ENCODE measurements at places on chromosomes 5 and 9. TPM values are rescaled to one million over a fixed set of nuclear protein-coding genes. Genes with fewer than 3 reads are reported as not detected.

The SMAD5 gene
- 63.7 TPM for polyA plus RNA-seq

The PKN3 gene
- 6.9 TPM for polyA plus RNA-seq

The RAB3C gene
- 3.2 TPM for polyA plus RNA-seq

The FGF10 gene
- 7.8 TPM for polyA plus RNA-seq

The FUT7 gene
- not detected for polyA plus RNA-seq

GRCh38 chr9:93369686-93370085 is 81.8 kb upstream of the FAM120A start:
- DNase-seq, result no peak

- DNase-seq, result no peak
These were observed 17.8 kb upstream of the DPM2 start for GRCh38 chr9:127955294-127956015.

- no peak for DNase-seq
These were observed 48.7 kb upstream of the PSD2 start for GRCh38 chr5:139746691-139747582.

- DNase-seq, result no peak
These were observed 52.2 kb downstream of the DROSHA start for GRCh38 chr5:31479706-31480105.

GRCh38 chr9:72960446-72960845 is 7.6 kb upstream of the ALDH1A1 start:
- DNase-seq, result no peak

DNA sequence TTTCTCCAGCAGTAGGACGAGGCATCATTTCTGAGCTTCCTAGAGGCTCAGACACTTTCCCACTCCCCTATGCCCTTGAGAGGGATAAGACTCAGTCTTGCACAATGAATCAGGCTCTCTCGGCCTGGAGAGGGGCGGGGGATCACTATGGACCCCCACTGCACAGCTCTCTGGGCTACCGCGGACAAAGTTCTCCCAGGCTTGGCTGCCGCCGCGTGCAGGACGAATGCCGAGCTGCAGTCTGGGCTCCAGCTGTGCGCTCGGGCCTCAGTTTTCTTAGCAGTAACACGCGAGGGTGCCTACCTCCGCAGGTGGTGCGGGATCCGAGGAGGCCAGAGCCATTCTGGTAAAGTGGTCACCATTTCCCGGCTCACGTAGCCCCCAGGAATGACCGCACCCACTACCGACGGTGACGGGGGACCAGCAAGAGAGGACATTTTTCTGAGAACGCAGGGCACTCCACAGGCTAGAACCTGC is 3.4 kb upstream of the MYORG start:
- no peak for DNase-seq

DNA sequence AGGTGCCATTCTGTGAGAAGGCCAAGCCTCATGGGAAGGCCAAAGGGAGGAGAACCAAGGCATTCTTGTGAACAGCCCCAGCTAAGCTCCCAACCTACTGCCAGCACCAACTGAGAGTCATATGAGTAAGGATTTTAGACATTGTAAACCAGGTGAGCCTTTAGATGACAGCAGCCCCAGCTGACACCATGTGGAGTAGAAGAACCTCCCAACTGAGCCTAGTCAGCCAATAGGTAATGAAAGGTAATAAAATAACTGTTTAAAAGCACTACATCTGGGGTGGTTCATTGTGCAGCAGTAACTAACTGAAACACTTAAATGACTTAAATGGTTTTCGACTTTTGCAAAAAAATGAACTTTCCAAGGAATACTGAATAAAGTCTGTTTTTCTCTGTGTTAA is 172.6 kb upstream of the KIF2A start:
- no peak for DNase-seq

- DNase-seq, result no peak
These were observed 759 bp downstream of the GEMIN5 start for GRCh38 chr5:154937186-154937717.

GRCh38 chr9:22097707-22098106 is 88.6 kb upstream of the CDKN2B start:
- no peak for DNase-seq

DNA sequence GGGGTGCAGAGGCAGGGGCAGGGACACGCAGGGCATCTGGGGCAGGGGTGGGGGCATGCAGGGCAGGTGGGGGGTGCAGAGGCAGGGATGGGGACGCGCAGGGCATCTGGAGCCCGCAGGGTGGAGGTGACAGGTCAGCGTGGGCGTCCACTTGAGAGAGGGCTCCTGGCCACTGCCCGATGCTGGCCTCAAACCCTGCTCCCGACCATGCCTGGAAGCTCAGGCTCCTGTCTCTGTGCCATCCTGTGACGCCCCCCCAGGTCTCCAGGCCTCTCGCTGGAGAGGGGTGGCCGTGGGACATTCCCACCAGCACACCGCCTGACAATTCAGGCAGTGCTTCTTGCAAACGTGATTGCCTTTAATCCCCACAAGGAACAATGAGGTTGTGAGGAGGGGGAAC is 33.0 kb downstream of the ZDHHC11B start:
- no peak for DNase-seq

GRCh38 chr5:175444905-175445456 is 999 bp upstream of the DRD1 start:
- no peak for DNase-seq

GRCh38 chr5:170757182-170757601 is 26.3 kb upstream of the GABRP start:
- no peak for DNase-seq

- no peak for DNase-seq
These were observed 166.6 kb downstream of the FSTL4 start for GRCh38 chr5:133445744-133446143.

DNA sequence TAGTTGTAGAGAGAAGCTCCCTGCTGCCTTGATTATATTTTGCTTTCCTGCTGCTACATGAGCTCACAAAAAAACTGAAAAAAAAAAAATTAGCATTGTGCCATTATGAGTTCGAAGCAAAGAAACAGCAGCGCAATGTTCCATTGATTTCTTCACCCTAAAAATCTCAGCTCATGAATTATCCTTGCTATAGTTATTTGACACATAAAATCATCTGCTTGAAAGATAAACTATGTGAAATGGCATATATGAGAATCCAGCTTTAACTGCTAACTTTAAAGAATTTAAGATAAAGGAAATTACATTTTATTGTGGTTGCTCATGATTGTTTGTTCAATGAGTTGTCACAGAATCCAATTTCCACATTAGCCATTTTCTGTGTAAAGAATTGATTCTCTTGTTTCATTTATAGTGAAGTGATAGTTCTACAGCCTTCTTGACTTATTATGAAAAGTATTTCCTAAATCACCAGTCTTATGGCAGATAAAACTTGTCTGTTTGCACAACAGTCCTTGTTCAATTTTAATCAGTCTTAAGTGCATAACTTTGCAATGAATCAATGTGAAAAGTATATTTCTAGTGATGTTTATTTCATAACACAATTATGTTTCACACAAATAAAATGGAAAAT is 1275.0 kb upstream of the CDH9 start:
- no peak for DNase-seq
